ENCODE measurements at places on chromosomes 3 and 15.

- DNase-seq = no peak
These were observed 858.4 kb upstream of the ARPP21 start for GRCh38 chr3:34780973-34781372.

DNA sequence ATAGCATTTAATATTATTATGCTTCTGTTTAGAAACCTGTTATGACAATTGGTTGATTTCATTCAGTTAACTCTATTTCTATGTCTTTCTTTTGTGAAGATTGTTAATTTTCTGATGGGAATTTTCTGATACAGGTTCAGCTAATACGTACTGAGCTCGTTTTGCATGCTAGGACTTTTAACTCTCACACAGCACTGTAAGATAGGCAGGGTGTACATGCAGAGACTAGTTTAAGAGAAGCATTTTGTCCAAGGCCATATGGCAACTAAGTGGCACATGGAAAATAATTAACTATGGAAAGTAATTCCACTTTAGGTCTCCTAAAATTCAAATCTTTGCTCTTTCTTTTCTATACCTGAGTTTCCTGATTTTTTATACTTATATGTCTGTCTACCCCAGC is 81.9 kb downstream of the IL1RAP start:
- no peak for DNase-seq

GRCh38 chr15:28992336-28992864 is 106.6 kb downstream of the APBA2 start:
- no peak for DNase-seq

DNA sequence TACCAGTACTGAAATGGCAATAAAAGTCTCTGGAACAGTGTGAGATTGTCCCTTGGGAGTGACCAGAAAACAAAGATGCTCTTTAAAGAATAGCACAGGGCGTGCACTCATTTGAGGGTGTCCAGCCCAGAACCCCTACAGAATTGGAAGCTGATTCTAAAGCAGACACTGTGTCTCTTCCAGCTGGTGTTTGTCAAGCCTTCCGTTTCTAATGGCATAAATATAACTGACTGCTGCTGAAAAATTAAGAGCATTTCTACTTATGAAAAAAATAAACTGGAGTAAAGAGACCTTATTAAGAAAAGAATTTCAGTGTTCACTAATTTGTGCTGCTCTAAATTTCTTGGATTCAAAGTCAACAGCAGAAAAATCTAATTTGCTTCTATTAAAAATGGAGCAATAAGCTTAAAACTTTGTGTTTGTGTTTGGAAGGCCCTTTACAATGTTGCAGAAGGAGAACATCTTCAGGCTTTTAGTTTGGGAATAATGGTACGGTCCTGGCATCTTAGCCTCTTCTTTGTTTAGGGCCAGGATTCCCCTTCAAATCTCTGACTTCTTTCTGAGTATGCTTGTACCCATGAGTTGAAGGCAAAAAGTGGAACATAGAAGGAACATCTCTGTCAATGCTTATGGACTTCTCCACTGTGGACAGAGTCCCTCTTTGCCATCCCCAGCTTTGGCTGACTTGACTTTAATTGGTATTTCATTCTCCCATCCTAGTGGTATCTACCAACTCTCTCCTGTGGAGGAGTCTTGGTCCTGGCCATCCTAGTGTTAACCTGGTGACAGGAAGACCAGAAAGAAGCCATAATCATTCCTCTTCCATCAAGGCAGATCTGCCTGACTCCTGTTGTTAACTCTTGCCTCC is 65.9 kb downstream of the THSD4 start:
- DNase-seq = no peak

DNA sequence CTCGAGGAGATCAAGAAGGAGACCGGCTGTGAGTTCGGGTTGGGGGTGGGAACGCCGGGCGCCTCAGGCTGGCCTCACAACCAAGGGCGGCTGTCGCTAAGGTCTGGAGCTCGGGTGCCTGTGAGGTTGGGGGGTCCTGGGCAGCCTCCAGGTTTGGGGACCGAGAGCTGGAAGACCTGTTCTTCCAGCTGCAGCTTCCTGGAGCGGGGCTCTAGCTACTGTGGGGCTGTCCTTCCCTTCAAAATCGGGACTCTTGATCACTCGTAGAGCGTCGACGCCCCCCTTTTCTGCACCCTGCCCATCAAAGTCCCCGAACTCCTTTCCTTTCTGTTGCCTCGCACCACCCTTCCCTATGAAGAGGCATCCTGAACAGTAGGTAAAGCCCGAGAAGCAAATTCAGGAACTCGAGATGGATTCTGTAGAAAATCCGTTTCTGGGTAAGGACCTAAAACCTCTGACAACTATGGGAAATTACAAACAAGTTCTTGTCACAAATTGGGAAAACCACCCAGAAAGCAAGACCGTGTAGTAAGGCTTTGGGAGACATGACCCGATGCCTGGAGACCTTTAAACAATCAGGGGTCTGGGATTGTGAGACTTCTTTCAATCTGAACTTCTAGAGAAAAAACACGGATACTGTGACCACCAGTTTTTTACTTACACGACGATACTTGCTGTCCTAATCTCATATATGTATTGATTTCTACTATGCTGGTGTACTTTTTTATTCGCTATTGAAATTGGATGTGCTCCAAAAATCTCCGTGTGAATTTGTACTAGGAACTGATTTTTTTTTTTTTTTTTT is 556 bp downstream of the CHP1 start:
- DNase-seq = no peak

DNA sequence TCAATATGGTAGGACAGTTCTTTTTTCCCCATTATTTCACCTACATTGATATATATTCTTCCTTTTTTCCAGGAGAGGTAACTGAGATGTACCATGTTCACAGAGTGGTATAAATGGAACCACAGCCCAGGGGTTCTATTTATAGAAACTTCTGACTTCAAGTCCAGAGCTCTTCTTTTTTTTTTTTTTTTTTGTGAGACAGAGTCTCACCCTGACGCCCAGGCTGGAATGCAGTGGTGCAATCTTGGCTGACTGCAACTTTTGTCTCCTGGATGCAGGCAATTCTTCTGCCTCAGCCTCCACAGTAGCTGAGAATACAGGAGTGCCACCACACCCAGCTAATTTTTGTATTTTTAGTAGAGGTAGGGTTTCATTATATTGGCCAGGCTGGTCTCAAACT is 267.1 kb upstream of the TPRG1 start:
- no peak for DNase-seq

- DNase-seq = no peak
These were observed 97.7 kb upstream of the PHLDB2 start for GRCh38 chr3:111761309-111761795.

GRCh38 chr3:120753810-120754209 is 11.3 kb downstream of the GTF2E1 start:
- no peak for DNase-seq

GRCh38 chr3:39216176-39216790 is 23.9 kb upstream of the XIRP1 start:
- DNase-seq = no peak

DNA sequence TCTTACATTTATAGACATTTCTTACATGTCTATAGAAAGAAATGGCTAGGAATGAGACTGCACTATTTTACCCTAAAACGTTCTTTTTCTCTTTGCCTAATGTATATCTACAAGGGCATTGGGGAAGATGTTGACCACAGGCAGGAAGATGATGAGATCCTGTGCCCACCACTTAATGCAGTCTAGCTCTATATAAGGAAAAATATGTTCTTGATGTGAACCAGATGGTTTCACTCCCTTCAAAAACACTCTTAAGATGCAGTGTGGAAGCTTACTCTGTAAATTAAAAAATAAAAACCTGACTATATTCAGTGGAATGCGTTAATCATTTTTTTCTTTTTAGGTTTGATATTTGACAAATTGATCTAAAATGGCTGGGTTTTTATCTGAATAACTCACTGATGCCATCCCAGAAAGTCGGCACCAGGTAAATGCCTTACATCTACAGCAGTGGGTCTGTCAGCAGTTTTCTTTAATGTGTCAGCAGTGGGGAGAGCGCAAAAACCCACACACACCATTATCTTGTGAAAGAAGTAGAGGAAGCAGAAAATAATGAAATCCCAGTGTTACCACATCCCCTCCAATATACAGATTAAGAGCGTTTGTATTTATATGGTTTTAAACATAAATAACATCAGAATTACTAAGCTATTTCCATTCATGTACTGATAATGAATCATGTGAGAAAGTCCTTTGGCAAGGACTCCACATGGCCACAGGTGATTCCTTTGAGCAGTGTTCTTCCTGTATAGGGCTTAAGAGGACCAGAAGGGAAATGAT is 10.1 kb downstream of the AGTR1 start:
- DNase-seq = no peak

- no peak for DNase-seq
These were observed 80.6 kb downstream of the PLD1 start for GRCh38 chr3:171729452-171730334.

GRCh38 chr15:29270169-29270955 is 740 bp upstream of the NSMCE3 start:
- DNase-seq = no peak

- DNase-seq = no peak
These were observed 26.7 kb downstream of the ABHD2 start for GRCh38 chr15:89114990-89115389.

DNA sequence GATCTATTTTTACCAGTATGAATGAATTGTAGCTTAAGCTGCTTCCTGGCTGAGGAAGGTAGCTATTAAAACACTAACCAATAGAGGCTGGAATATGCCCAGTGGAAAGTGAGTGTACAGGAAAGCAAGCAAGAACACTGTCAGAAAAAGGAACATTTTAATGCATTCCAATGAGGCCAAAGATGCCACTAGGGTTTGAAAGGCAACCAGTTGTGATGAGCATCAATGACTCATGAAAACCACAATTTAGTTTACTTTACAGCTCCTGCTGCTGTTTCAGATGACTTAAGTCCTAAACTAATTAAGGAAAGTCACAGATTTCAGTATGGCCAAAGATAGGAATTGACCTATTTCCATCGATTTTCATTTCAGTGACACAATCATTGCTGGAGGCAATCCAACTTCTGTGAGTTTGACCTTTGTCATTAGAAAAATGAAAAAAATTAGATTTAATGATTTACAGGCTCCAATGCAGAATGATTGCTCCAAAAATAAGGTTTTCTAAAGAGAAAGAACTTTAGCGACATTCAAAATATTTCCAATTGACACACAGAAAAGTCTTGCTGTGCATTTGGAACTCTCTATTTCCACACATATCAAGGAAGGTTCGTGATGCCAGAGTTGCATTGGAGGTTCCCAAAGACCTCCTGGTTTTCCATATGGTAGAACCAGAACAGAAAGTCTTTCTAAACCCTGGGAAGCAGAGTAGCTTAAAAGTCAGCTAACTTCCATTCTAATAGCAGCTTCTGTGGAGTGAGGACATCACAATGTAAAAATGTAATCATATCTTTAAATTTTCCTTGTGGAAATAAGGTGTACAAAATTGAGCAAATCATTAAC is 103.0 kb downstream of the SUCNR1 start:
- no peak for DNase-seq

DNA sequence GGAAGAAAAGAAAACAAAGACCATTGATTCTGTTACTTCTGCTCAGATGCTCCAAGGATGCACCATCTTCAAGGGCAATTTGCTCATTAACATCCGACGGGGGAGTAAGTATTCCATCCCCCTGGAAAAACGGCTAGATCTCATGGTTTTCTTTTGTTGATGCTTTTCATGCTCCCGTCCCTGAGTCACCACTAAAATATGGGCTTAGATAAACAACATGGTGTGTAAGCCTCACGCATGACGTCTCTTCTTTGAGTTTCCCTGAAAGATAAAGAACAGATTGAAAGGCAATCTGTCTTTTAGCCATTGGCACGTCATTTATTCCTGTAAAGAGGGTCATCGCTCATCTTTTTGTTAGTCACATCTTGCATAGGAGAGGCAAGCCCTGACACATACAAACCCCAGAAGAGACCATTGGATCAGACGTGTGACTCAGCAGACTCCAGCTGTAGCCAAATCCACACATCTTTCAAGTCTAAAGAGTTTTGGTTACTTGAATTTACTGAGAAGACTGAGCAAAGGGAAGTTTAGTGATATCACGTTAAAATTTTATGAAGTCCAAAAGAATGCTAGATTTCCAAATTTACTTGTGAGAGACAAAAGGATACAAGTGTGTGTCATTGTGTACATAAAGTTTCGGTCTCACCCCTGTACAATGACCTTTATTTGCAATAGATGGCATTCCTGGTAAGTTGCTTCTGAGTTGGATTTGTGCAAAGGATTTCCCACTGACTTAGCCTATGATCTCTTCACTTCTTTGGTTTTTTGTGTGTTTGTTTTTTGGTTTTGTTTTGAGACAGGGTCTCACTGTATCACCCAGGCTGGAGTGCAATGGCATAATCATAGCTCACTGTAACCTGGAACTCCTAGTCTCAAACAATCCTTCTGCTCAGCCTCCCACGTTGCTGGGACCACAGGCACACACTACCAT is 110.5 kb downstream of the PGPEP1L start:
- DNase-seq = no peak

- no peak for DNase-seq
These were observed 48.1 kb downstream of the DPPA2 start for GRCh38 chr3:109268181-109268580.

DNA sequence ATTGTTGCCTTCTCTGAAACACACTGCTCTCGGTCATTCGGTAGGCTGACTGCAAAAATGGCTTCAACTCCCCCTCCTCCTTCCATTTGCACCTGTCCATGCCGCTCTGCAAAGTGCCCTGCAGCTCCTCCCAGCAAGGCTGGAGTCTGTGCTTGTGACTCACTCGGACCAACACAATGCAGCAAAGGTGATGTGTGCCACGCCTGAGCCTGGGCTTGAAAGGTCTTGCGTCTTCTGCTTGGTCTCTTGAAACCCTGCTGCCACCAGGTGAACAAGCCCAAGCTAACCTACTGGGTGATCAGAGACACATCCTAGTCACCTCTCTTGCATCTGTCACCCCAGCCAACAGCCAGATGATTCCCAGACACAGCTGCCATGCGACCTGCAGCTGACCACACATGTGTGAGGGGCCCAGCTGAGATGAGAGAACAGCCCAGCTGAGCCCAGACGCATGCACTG is 71.1 kb downstream of the MGLL start:
- DNase-seq = no peak

DNA sequence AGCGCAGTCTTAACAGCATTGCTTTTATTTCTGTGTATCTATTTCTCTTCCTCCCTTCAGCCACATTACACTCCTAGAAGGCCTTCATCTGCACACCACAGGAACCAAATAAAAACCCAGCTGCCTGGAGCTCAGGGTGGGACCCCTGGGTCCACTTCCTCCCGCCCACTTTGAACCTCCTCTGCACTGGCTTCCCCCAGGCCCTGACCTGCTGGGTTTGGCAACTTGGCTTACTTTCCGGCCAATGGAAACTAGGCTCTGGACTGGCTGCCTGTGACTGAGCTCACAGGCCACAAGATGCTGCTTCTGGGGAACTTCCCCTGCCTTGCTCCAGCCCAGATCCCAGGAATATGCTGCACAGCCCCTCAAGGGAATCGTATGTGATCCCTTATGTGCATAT is 89.8 kb downstream of the SEMA5B start:
- DNase-seq = no peak

DNA sequence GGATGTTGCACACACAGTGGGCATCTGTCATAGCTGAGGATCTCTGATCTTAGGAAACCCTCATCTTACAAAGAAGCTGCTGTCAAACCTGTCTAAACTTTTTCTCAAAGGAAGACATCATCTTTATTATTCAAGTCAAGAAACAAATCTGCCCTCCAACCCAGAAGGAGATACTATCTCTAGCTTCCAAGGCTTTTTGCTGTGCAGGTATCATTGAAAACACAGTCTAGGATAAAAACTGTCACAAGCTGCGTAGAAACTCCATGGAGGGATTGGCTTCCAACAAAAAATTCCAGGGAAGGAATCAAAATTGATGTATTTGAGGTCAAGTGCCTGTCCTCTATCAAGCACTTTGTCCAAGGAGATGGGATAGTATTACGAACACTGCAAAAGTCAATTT is 89.1 kb downstream of the GOLIM4 start:
- no peak for DNase-seq

- no peak for DNase-seq
These were observed 14.5 kb downstream of the RTP4 start for GRCh38 chr3:187382609-187383151.
